ENCODE measurements at places on chromosomes 6 and 20. TPM values are rescaled to one million over a fixed set of nuclear protein-coding genes. Genes with fewer than 3 reads are reported as not detected.

Gene MATN4
- total RNA-seq, result 0.11 TPM

Gene PLN
- total RNA-seq, result 0.11 TPM

Gene RPP40
- total RNA-seq, result 14.4 TPM

Gene SRMS
- not detected for total RNA-seq

Gene MTCH1
- total RNA-seq, result 238 TPM

Gene CCN6
- not detected for total RNA-seq

Gene OR2B2
- total RNA-seq, result not detected

Gene HLA-DQB1
- total RNA-seq, result not detected

Gene FAM83C
- total RNA-seq, result not detected

Gene PLG
- not detected for total RNA-seq

Gene AHCY
- total RNA-seq, result 115 TPM

Data from uterine smooth muscle cell (primary cell).